Left kidney (tissue), 8 donors: ENCODE measurements at places on chromosomes 1 and 21.

DNA sequence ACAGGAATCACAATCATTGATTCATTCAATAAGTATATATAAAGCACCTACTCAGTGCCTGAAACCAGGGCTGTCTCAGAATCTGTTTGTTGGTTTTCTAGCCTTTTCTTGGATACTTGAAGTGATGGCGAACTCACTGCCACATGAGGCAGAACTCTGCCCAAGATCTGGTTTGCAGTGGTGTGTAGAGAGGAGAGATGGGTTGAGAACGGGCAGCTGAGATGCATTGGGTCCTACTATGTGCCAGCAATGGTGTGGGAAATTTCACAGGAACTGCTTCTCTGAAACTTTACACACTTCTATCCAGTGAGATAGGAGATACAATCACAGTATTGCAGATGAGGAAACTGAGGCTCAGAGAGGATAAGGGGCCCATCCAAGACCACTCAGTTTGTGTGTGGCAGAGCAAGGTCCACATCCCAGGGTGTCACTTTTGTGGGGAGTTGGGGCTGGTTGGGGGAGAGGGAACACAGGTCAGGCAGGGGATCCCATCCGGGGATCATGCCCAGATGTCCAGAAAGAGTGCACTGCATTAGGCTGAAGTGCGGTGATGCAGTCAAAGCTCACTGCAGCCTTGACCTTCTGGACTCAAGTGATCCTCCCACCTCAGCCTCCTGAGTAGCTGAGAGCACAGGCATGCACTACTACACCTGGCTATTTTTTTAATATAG lies 83.7 kb upstream of the IFFO2 start:
- DNase-seq: no peak

DNA sequence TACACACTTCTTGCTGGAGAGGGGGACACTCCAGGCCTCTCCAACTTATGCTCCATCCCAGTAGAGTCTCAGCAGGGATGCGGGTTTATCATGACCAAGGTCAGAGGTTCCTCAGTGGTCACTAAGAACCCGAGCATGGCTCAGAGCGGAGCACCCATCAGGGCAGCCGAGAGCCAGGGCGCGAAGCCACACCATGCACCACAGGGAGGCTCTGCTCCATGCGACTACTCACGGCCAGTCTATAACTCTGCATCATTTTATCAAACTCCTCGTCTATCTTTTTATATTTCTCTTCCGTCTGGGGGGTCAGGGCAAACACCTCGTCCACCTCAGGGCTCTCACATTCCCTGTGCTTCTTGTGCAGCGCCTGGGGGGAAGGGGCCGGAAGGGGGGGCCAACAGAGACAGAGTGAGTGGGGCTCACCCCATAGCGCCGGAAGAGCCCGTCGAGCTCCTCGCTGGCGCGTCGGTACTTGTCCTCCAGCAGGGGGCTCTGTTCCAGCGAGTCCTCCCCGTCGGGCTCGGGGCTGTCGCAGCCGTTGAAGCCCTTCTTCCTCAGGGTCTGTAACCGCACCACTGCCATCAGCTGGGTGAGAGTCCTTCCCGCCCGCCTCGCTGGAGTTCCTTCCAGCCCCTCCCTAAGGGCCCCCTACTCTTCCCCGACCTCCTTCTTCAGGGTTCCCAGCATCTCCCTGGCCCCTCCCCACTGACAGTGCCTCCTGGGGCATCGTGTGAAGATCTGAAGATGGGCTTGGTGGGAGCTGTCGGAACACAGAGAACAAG lies 20.0 kb downstream of the MEF2D start:
- DNase-seq: no peak

DNA sequence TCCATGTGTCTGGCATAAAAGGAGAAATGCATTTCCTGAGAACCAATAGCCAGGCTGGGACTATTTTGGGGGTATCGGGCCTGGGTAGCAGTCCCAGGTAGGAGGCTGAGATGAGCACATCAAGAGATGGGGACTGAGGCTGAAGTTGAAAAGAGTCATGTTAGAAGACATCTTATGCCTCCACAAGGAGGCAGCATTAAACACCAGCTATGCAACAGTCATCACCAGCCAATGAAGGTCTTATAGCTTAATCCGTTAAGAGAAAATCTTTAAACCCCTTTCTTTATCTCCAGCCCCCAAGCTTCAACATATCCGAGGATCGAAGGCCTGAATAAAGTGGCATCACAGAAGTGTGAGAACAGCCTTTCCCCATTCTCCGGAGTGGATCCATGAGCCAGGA lies 640.7 kb upstream of the PTBP2 start:
- DNase-seq: no peak

DNA sequence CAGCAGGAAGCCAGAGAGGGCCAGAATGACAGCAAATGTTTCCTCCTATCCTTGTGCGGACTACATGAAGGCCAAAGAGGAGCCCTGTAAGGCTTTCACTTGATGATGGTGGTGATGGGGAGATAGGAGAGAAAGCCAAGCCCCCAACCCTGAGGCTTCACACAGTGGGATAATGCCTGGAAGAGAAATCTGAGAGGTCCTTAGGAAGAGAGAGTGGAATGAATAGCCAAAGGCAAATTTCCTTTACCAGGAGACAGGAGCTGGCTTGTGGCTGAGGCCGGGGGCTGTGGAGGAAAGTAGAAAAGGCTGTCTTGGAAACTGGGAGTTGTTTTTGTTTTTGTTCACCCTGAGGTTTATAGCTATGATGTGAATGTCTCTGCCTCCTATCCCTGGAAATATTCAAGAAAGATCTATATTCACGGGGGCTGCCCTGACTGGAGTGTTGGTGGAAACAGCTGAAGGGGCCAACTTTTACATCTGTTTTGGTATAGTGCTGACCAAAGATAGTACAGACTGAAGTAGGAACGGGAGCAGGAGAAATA lies 13.0 kb upstream of the RNF19B start:
- DNase-seq: no peak

DNA sequence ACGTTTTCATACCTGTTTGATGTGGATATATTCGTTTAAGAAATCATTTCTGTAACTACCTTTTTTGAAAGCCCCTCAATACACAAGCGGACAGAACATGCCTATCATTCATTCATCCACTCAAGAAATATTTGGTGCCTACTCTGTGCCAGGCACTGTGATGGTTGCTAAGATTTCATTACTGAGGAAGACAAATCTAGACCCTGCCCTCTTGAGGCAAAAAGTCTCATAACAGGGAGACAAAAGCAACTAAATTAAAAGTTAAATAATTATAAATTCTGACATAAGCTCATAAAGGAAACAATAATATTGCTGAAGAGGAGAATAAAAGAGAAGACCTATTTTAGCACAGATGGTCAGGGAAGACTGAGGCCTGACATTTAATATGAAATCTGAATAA lies 203.5 kb upstream of the ZNHIT6 start:
- no peak for DNase-seq

- DNase-seq: no peak
These were observed 12.1 kb upstream of the DEGS1 start for GRCh38 chr1:224170748-224171478.

DNA sequence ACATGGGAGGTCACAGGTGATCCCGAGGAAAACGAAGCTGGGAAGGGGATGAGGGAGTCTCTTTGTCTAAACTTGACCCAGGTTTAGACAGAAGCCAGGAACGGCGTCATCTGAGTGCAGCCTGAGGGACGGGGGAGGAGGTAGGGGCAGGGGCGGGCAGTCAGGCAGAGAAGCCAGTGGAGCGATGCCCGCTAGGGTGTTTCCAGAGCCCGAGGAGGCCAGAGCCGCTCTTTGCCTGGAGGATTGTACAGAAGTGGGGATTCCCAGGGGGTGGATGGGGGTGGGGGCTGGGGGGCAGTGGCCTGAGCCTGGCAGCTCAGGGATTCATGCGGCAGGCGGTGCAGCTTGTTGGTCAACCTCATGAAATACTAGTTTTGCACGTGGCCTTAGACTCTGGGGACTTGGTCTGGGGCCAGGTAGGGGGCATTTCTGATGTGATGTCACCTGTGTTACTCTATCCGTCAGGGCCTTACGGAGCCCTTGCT lies 58.4 kb downstream of the VPS26C start:
- peak; percentile 69 for DNase-seq

DNA sequence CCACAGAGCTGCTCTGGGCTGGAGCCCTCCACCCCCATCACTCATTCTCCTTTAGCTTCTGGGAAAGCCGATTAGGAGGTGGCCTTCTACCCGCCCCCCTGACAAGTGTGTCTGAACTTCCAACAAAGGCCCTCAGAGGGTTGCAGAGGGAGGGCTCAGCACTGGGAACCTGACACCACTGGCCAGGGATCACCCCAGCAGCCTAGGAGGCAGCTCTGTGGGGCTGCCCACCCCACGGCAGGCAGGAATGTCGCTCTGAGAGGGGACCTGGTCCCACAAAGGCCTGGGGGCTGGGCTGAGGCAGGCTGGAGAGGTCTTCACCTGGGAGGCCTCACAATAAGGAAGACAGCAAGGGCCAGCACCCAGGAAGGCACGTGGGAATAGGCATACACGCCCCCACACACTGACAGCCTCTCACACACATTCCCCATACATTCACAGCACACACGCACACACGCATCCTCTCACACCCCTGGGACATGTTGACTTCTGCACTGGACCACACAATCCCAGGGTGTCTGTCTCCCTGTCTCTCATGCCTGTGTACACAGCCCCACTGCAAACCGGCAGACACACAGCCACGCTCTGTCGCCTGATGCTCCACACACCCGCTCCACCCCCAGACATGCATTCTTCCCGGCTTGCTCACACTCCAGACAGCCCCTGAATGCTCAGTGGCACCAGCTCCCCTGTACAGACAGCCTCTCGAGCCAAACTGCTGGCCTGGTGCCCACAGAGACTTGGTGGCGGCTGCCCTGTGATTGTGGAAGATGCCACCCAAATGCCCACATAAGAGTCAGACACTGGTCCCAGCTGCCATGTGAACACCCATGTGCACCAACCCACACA lies 30.7 kb downstream of the DMBX1 start:
- DNase-seq: no peak

- DNase-seq: no peak
These were observed 52.4 kb upstream of the WDR26 start for GRCh38 chr1:224486801-224487583.

- no peak for DNase-seq
These were observed 310.0 kb upstream of the RUNX1 start for GRCh38 chr21:35359076-35359475.

- no peak for DNase-seq
These were observed 117.9 kb downstream of the MACF1 start for GRCh38 chr1:39322431-39322830.

DNA sequence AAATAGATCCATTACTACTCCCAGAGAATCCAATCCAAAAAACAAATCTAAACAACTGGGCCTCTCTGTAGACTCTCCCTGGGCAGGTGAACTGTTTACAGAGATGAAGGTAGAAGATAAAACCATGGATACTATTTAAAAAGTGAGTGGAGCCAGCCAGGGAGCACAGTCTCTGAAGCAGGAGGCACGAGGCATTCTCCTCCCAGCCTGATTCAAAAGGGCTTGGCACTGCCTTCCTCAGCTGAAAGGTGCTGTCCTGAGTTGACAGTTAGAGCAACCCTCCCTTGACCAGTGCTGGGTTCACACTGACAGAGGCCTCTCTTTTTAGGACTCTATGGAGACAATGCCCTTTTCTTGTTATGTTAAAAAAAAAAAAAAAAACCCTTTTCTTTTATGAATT lies 36.8 kb downstream of the HENMT1 start:
- no peak for DNase-seq

DNA sequence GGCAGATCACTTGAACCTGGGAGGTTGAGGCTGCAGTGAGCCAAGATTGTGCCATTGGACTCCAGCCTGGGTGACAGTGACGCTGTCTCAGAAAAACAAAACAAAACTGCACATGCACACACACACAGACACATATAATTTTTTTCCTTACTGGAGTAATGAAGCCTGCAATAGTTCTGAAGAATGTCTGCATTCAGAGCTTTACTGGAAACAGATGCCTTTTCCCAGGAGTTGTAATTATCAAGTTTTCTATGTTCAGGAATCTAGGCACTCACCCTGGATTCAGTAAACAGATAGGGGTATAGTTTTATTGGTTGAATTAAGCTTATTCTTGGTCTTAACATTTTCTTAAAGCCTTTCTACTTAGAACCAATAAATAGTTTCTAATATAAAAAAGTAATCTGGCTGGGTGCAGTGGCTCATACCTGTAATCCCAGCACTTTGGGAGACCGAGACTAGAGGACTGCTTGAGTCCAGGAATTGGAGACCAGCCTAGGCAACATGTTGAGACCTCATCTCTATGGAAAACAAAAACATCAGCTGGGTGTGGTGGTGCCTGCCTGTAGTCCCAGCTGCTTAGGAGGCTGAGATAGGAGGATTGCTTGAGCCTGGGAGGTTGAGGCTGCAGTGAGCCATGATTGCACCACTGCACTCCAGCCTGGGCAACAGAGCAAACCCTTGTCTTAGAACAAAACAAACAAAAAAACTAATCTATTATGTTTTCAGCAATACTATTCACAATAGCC lies 15.8 kb downstream of the SPEN start:
- no peak for DNase-seq

GRCh38 chr1:32886004-32886827 lies at the start of gene HPCA:
HPCA (plus strand) TSS chr1:32886491; CDS start chr1:32888899, 2,408 bp downstream.
- DNase-seq: peak; percentile 77

- no peak for DNase-seq
These were observed 60.4 kb downstream of the DNTTIP2 start for GRCh38 chr1:93818570-93818959.

DNA sequence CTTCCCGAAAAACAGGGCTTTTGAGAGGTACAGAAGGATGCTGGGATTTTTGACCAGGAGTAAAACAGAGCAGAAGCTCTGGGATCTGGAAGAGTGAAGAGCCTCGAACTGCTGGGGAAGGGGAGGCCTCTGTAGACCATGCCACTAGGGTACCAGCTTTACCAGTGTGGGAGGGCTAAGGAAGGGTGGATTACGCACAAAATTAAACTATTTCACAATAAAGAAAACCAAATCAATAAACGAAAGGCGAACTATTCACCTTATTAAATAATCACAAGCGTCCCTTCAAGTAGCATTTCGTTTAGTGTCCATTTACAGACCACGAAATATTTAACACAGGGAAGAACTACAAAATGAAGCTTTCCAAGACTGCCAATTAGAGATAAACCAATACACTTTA lies 723 bp downstream of the CZIB start:
- peak; percentile 2 for DNase-seq

- DNase-seq: no peak
These were observed 41.5 kb downstream of the MTF2 start for GRCh38 chr1:93120614-93121013.

DNA sequence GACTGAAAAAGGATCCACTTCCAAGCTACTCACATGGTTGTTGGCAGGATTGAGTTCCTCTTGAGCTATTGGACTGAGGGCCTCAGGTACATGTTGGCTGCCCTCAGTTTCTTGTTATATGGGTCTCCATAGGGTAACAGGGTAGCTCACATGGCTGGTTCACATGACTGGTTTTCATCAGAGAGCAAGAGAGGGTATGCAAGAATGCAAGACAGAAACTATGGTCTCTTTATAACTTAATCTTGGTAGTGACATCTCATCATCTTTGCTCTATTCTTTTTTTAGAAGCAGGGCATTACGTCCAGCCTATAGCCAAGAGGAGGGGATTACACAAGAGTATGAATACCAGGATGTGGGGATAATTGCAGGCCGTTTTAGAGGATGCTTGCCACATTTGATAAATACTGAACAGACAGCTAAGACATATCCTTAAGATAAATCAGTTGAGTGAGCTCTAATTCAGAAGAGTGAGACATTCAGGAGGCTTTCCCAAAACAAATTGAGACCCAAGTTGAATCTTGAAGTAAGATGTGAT lies 100.2 kb downstream of the HMCN1 start:
- DNase-seq: no peak
